Eye (tissue), 1 donor: ENCODE measurements at places on chromosomes 4 and X.

GRCh38 chrX:33195698-33196097 lies 15.7 kb downstream of the DMD start:
- DNase-seq: no peak

DNA sequence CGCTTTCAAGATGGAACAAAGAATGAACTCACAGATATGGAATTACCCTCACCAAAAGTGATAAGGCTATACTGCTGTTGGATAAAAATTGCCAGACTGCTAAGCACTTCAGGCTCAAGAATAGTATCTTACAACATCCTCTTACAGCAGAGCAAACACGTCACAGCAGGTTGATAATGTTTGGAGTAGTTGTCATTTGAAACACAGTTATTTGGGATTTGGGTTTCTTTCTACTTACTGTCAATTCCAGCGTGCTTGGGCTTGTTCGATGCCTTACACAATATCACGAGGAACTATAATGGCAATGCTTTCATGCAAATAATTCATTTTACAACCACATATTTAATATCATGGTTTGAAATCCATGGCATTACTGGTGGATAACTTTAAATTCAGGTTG lies 1223.7 kb upstream of the AGA start:
- no peak for DNase-seq

DNA sequence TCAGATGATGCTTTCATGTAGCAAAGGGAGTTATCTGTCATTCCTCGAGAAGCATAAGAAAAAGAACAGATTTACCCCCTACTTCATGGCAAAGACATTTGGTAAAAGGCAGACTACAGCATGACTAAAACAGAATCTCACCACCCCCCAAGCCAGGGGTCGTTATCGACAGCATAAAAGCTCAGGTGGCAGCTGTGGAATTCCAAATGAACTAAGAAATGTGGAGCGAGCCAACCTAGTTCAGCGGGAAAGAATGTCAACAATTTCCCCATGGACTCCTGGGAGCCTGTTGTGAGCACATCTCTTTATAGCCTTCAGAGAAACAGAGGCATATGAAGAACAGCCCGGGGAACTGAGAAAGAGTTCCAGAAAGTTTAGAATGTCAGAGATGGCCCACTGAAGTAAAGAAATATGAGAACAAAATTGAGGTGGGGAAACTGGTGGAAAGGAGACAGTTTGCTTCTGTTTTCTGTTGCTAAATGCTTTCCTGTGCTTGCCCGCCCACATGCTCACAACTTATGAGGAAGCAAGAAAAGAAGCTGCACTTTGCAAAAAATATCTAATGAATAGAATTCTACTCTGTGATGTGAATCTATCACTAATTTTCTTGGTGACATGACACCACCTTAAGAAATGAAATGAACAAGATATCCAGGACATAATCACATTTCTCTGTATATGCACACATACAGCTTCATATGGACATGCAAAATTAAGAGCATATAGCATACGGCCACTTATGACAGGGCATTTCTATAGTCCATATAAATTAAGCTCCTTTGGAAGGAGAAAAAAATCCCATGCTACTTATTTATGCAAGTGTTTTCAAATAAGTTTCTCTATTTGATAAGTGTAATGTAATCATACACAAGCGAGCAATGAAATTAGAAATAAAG lies 135.3 kb upstream of the MID1 start:
- peak; percentile 63 for DNase-seq

DNA sequence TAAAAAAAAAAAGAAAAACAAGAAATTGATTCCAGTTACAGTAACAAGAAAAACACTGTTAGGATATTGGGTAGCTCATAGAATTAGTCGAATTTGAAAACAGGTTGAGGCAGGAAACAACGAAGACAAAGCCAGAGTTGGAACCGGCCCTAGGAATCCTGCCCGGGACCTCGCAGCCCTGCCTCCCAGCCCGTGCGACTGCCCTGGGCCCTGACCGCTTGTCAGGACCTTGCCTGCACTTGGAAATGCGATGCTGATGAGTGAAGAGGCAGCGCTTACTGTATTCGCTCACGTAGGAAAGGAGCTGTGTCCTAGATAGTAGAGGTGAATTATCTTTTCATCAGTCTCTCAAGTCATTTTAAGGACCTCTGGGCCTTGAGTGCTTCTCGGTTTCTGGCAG lies 611.7 kb upstream of the FAT1 start:
- no peak for DNase-seq

- DNase-seq: no peak
Measured at GRCh38 chr4:119858176-119858575, 208.5 kb downstream of the MAD2L1 start.

DNA sequence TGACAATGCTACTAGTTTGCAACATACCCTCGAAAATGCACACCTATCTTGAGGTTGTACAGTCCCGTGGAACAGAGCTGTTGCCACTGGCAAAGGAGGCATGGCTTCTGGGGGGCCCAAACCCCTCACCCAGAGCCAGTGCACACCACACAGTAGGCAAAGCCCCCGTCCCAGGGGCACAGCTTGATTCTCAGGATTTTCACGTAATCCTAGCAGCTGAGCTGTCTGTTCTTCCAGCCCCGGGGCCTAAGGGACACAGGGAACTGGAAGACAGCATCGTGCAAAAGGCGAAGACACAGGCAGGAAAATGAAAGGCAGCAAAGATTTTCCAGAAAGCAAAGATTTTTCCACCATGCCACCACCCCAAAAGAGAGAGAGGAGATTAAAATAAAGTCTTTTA lies 77.2 kb downstream of the JAKMIP1 start:
- DNase-seq: no peak

DNA sequence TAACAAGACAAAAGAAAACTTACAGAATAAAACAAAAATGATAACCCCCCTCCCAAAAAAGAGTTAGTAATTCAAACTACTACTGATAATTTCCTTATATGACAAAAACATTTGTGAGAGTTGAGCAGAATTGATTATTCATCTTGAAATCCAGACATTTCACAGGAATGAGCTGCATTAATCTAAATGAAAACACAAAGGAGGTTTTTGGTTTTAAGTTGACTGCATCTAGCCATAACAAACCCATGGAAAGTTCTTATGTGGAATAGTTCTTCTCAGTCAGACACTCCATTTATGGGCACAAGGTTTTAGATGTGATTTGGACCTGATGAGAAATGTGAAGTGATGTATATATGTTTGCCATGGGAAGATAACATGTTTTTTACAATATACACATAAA lies 95.4 kb downstream of the VCX2 start:
- DNase-seq: no peak

DNA sequence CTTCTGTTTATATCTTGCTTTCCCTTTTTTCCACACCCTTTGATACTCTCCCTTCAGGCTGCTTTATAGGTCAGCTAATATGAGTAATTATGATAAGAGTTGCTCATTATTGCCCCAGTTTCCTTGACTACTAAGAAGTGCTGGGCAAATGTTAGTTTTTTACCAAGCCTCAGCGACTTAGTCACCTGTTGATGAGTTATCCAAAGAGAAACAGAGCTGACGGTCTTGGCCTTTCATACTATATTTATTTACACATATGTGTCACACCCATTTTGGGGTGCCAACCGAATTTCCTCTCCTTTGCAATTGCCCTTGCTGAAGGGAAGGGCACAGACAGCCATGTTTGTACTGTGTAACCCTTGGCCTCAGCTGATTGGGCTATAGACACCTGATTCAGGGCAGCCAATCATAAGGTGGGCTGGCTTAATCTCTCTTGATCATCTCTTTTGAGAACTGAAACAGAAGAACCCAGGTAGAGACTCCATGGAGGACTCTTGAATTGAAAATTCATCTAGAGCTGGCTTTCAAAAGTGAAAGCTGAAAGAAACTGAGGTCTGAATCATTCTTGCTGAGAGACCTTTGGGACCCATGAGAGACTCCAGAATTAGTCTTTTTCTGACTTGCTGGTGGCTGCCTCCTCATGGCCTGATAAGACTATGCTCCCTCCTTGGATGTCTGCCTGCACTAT lies 111.7 kb upstream of the RPS6KA3 start:
- no peak for DNase-seq

DNA sequence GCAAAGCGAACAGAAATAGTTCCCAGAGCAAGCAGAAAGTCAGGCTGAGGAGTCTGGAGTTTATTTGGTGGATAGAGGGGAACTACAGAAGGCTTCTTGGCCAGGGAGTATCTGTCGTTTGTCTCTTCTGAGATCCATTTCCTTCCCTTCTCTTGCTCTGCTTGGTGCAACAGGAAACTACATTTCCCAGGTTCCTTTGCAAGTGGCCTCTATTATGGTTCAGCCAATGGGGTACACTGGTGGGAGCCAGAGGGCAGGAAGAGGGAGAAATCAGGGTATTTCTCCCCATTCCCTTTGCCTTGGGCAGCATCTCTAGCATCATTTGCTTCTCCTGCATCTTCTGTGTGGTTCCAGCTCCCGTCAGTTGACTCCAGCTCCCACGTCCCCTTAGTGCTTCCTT lies 142.1 kb downstream of the BCOR start:
- DNase-seq: no peak

GRCh38 chrX:7334253-7334935 lies 186.4 kb upstream of the PUDP start:
- DNase-seq: no peak

DNA sequence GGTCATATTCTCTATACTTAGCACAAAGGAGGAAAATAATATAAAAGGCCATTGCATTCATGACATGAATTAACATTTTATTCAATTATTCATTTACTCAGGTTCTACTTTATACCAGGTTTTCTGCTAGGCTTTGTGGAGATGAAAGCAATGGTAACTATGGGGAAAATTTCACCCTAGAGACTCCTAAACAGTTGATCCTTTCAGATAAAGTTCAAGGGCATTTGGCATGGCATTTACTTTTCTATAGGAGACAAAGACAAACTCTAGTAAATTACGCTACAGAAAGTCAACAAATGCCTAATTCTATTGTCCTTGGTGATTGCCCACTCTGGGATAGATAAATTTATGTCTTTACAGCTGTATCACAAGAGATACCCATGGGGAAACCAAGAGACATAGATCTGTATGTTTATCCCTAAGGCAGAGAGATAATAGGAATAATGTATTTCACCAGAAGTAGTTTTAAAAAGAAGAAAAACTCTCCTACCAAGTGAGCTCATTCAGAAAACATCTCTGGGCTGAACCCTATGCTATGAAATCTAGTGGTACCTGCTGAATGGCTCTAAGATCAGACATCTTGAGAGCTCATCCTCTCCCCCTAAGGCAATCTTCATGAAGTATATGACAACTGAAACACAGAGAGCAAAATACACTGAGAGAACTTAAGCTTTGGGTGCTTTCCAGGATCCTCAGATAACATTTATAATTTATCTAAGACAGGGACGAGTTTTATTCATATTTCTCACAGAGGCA lies 316.7 kb downstream of the ANTXR2 start:
- DNase-seq: no peak

DNA sequence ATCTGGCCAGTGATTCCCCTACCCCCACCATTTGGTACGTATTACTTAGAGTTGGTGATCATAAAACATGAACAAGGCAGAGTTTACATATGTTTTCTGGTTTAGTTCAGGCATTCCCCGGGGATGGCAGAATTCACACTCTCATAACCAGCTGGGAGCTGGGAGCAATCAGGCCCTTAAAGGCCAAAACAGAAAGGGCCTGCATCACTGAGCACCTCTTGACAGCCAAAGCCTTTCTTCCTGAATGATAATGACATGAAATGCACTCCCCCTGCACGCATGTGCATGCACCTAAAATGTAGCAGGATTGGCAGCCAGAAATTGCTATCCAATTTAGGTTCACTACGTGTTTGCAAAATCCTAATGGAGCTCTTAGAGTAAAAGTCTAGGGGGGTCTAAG lies 235.4 kb downstream of the GPC3 start:
- DNase-seq: peak; percentile 18

GRCh38 chr4:26937567-26937966 lies 76.9 kb downstream of the STIM2 start:
- no peak for DNase-seq

GRCh38 chr4:6153874-6154273 lies 46.5 kb downstream of the JAKMIP1 start:
- DNase-seq: peak; percentile 26

DNA sequence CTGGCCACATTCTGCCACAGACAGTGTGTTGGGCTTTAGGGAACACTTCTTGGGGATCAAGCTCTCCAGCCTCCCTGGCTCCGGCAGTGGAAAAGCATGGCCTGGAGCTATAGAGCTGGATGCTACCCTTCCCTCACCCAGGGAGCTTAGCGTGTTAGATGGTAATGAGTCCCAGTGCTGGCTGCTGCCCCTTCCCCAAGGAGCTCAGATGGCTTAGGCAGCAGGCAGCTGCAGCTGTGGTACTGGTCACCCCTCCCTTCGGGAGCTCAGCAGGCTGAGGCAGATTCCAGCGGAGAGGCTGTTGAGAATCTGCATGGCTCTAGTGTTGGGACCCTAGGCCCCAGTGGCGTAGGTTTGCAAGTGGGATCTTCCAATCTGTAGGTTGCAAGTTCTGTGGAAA lies 19.5 kb downstream of the TMEM144 start:
- no peak for DNase-seq

DNA sequence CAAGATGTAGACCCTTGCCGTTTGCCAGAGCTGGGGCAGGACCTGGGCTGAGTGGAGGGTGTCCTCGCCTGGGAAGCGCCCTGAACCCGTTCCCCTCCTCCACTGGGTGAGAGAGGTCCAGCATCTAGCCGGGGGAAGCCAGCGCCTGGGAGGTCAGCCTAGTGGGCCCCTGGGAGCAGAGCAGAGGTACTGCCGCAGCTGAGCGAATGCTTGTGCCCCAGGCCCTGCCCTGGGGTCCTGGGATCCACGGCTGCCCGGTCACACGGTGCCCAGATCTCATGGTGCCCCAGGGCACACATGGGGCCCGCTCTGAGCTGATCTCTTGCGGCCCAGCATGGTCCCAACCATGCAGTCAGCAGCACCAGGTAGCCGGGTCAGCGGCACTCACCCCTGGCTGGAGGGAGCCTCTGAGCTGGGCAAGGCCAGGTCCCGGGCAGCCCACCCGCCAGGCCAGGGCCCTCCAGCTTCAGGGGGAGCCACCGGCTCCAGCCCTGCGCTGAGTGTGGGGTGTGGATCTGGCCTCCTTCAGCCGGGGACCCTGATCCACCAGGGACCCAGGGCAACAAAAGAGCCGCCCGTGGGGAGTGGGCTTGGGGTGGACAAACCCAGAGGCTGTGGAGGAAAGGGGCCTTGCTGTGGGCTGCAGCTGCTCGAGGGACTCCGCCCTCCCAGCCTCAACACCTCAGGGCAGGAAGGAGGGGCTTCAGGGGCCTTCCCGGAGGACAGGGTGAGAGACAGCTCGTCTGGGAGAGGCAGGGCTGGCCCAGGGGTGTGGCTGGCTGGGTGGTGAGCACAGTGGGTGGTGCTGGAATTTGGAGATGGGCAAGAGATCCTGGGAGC lies 4.1 kb upstream of the CPLX1 start:
- DNase-seq: no peak
